ENCODE measurements at places on chromosomes 12 and 14.

DNA sequence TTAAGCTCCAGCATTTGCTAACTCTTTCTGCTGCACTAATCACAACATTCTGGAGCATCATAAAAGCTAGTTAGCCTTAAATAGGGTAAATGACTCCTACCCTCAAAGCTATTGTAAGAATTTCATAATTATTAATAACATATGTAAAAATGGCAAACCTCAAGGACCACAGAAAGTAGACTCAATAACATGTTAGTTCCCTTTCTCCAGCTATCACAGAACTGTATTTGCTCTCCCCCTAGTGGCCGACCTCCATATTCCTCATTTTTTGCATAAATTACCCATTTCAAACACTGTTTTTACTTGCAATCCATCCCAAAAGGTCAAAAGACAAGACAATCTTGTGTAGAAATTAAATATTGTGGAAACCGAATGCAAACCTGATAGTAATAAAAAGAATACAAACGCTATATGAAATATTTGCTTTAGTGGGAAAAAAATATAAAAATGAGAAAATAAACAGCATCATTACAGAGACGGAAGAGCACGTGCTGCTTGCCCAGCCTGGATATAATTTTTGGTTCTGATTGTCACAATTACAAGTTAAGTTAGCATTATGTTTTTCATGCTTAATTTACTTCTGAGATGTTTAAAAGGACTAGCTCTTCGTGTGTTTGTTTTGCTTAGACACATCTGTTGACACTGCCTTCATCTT, 97.9 kb downstream of the RERGL start:
- peak; percentile 71 for DNase-seq

GRCh38 chr14:64692189-64692985, 11.8 kb upstream of the PLEKHG3 start:
- no peak for DNase-seq

DNA sequence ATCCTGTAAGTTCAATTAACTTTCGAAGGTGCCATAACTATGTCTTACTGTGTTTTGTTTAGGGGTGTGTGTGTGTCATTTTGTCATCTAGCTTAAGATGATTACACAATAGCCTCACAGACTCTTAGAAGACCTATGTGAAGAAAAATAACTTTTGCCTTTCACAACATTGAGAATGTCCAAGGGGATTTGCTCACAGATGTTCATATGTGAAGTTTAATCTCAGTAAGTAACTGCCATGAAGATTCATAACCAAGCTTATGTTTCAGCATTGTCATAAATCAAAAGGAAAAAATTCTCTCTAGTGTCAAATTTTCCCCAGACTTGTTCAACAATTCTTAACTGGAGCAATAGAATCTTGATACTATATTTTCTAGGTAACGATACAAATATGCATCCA, 226.1 kb upstream of the PRKD1 start:
- no peak for DNase-seq

DNA sequence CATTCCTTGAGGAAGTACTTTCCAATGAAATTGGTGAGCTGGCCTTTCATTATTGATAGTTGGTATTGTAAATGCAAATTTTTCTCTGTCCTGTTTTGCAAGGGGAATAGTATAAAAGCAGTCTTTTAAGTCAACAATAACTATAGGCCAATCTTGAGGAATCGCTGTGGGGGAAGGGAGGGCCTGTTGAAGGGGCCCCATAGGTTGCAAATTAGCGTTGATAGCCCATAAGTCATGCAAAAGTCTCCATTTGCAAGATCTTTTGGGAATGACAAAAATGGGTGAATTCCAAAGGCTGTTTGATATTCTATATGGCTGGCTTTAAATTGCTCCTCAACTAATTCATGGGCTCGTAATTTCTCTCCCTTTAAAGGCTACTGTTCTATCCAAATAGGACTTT, 143.6 kb downstream of the TMEM117 start:
- no peak for DNase-seq

- DNase-seq = no peak
Measured at GRCh38 chr12:10205220-10205807, 7.4 kb upstream of the GABARAPL1 start.

DNA sequence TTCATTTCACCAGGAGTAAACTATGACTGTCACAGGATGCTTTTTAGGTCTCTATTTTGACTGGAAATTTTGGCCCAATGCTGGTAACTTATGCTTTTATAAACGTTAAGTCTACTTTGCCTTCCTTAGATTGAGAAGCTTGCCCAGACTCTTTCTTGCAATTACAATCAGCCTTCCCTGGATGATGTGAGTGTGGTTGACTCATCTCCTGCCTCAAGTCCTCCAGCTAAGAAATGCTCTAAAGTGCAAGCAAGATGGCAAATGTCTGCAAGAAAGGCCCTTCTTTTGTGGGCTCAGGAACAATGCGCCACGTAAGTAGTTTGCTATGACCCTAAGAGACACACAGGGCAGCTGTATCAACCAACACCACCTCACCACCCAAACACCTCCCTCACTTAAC, 96.9 kb downstream of the SYNE2 start:
- DNase-seq = no peak

GRCh38 chr14:53147208-53147607, 5.9 kb downstream of the DDHD1 start:
- DNase-seq = no peak

DNA sequence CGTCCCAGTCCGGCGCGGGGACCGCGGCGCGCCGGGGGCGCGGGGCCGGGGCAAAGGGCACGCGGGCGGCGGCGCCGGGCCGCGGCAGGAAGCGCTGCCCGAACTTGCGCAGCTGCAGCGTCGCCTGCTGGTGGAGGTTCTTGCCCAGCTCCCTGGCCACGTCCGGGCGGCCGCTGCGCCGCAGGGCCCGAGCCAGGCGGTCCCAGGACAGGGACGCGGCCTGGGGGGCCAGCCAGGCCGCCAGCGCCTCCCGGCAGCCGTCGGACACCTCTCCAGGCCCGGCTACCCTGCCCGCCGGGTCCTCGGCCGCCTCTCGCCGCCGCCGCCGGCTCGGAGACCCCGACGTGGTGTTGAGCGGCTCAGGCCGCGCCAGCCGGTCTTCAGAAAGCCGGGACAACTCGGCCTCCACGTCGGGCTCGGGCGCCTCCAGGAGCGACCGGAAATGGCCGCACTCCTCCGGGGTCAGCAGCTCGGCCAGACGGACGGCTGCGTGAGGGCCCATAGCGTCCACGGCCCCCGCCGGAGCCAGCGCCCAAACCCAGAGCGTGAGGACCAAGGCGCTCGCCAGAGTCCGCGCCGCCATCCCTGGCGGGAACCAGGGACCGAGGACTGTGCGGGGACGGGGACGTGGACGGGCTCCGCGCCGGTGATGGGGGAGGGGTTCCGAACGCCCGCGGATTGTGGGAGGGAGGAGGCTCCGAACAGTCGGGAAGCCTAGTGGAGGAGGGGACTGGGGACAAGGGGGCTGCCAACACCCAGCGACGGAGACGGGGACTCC, 34.0 kb downstream of the FIGNL2 start:
- peak; percentile 85 for DNase-seq

GRCh38 chr12:113797535-113797868, 168.6 kb downstream of the RBM19 start:
- no peak for DNase-seq

- DNase-seq = peak; percentile 19
Measured at GRCh38 chr12:25694072-25694471, 141.0 kb upstream of the LMNTD1 start.

DNA sequence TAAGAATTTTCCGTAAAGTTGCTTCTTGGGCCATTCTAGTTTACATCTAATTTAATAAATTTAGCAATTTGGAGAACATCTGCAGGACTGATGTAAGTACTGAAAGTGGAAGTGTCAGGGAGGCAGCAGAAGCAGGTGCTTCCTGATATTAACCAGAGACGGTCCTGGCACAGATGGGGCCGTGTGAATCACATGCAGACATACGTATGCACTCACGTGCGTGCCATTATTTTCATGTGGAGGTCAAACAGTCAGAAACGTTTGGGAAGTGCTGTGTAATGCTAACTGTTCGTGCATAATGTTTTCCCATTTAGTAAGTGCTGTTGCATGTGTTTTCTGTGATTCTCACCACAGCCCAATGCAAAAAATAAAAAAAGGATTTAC, 87.8 kb upstream of the DYNC1H1 start:
- DNase-seq = no peak

- DNase-seq = no peak
Measured at GRCh38 chr14:106840991-106841390, 1314.6 kb downstream of the TMEM121 start.

- DNase-seq = no peak
Measured at GRCh38 chr12:6839482-6840201, 1.1 kb upstream of the GNB3 start.

DNA sequence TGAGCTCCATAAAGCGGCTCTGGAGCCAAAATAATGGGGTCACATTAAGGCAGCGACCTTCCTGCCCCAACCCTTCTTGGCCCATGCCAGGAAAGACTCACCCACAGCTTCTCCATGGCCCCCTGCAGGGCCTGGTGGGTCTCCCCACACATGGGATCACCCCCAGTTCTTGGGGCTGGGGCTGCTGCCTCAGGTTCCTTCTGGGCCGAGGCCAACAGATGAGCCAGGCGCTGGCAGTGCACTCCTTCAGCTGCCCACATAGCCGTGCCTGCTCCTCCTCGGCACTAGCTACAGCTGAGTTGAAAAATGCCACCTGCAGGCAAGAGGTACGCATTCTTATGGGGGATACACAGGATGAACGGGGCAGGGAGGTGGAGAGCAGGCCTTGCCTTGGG, 14.8 kb upstream of the BLTP3B start:
- no peak for DNase-seq

DNA sequence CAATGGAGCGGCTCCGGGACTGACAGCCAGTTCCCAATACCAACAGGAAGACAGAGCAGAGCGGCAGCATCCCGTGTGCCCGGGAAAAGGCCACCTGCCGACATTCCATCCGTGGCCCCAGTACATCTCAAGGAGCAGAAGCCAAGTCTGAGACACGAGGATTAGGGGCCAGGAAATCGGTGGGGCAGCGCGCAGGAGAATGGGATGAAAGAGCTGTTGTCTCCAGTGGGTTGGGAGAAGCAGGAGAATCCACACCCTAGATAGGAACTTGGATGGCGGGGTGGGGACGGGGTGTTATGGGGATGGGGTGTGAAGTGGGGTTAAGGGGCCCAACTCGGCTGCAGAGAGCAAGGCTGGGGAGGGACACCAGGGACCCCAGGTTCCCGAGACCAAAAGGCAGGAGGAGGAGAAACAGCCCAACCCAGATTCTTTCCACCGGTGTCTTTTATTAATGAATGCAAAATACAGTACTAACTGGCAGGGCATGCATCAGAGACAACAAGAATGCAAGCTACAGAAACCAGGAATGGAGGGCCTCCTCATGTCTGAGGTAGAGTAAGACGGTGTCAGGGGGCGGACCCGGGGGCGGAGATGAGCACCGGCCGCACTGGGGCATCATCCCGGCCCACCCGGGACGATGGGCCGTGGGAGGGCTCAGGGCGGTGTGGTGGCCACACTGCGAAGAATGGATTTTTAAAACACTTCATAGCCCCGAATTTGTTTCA, 50.3 kb downstream of the BEGAIN start:
- no peak for DNase-seq

DNA sequence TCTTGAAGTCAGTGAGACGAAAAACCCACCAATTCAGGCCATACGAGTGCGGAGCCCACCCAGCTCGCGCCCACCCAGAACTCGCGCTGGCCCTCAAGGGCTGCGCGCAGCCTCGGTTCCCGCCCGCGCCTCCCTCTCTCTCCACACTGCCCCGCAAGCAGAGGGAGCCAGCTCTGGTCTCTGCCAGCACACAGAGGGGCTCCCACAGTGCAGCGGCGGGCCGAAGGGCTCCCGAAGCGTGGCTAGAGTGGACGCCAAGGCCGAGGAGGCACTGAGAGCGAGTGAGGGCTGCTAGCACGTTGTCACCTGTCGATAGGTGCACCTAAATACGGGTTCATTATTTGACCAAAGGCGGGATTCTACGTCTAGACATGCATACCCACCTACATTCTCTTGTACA, 2.2 kb upstream of the CDKN3 start:
- no peak for DNase-seq

DNA sequence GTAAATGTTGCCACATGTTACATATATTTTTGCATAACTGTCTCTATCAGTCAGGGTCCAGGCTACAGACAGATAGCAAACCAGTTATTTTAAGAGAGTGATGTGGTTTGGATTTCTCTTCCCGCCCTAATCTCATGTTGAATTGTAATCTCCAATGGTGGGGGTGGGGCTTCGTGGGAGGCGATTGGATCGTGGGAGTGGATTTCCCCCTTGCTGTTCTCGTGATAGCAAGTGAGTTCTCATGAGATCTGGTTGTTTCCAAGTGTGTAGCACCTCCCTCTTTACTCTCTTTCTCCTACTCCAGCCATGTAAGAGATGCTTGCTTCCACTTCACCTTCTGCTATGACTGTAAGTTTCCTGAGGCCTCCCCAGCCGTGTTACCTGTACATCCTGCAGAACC, 704.2 kb upstream of the TBX3 start:
- no peak for DNase-seq

DNA sequence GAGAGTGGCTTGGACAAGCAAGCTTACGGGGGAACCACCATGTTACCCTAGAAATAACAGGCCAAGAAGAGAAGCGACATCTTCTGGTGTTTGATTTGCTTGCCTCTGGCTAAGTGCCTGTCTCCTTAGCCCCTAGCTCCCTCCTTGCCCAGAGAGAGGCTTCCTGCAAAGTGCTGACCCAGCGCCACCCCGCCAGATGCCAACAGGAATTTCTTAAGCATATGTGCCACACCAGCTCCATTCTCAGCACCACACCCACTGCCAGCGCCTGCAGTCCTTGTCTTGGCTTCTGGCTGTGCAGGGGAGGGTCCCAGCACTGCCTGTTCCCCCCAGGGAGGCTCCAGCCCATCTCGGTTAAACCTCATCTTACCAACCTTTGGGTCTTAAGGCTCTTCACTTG, 74.2 kb upstream of the NCOR2 start:
- DNase-seq = no peak

- peak; percentile 46 for DNase-seq
Measured at GRCh38 chr12:12221560-12221959, 45.3 kb downstream of the LRP6 start.

DNA sequence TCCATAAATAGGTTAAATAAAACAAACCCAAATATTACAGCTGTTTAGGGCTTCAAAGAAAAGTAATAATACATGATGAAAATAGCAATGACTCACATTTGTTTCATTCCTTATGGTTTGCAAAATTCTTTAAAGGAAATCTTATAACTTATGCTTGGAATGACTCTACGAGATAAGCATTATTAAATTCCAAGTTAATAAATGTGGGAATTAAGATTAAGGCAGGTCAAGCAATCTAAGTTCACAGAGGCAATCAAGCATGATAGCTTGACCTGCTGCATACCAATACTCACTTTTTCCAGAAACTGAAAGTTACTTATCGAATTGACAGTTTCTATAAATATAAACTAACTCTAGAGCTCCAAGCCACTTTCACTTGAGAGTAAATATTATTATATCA, 1002.9 kb upstream of the SEL1L start:
- no peak for DNase-seq

DNA sequence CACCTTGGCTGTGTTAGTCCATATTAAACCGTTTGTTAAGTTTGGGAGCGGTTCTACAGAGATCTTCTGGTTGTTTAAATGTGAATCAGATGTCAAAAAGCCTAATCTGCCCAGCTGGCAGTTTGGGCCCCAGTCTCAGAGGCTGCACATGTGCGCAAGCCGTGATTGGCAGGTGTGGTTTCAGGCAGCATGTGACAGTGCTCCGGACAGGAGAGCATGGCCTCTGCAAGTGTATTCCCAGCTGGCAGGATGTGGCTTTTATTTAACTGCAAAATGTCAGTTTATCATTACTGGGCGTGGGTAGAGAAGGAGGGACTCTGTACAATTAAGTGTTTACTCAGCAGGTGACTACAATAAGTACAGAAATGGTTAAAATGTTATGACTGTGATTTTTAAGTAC, 77.5 kb downstream of the PELI2 start:
- no peak for DNase-seq
